ENCODE measurements at places on chromosomes 4 and X.

- no peak for DNase-seq
Measured at GRCh38 chr4:60897415-60897814, 302.7 kb upstream of the ADGRL3 start.

GRCh38 chrX:427812-428725 lies 41.4 kb upstream of the PPP2R3B start:
- peak; percentile 12 for DNase-seq

GRCh38 chr4:134773497-134774000 lies 572.0 kb upstream of the PABPC4L start:
- no peak for DNase-seq

DNA sequence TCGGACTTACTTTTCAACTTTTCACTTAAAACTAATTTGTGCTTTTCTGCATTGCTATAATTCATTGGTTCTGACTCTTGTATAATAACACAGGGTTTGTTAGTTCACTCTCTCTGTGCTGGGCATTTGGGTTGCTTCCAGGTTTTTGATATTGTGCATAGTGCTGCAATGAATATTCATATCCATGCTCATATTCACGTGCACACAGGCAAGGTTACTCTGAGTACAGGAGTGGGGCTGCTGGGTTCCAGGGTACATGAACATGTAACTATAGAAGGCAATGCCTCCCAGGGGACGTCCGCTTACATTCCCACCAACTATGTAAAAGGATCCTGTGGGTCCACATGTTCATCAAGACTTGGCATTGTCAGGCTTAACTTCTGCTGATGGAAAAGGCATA lies 117.2 kb downstream of the ADGRA3 start:
- no peak for DNase-seq

- DNase-seq = no peak
Measured at GRCh38 chrX:16666541-16666940, 16.6 kb downstream of the S100G start.

GRCh38 chrX:111581086-111581485 lies 69.6 kb downstream of the SERTM2 start:
- DNase-seq = no peak

DNA sequence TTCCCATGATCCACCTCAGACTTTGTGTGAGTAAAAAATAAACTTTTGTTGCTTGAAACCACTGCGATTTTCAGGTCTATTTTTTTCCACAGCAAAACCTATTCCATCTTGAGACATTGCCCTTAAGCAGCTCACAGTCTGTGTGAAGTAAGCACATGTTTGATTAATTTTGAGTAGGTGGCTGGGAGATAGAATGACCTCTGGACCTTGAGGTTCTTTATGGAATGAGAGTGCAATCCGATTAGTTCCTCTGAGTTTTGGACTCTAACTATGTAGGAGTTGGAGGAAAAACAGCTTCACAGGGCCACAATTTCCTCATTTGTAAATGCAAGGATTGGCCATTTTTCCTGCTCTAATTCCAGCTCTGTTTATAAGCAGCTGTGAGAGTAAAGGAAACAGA lies 234.1 kb upstream of the IGFBP7 start:
- DNase-seq = no peak

Data from stimulated activated CD8-positive, alpha-beta memory T cell treated with anti-CD3 and anti-CD28 coated beads, Interleukin-7, amount 100 ng/mL, for 48 hours (primary cell).